ENCODE measurements at places on chromosomes 5 and 9.
A peak's percentile ranks its signal among the peaks of the same experiment; 100 is the strongest.

DNA sequence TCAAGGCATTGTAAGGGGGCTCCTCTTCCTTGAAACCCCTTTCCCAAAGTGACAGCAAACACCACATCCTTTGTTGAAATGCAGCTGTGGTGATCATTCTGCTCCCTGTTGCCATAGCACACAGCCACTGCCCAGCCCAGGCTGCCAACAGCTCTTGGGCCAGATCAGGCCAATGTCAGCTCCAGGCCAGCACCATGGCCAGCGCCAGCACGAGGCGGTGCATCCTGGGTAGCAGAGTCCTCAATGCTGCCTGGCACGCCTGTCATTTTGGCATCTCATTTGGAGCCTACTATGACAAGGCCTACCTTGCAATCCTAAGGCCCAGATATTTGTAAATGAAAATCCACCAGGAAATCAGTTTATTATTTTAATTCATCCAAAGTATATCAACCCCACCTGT is 390.6 kb downstream of the DNAH5 start:
- no peak for DNase-seq

GRCh38 chr9:116096046-116096445 is 57.5 kb upstream of the PAPPA start:
- DNase-seq, result no peak

DNA sequence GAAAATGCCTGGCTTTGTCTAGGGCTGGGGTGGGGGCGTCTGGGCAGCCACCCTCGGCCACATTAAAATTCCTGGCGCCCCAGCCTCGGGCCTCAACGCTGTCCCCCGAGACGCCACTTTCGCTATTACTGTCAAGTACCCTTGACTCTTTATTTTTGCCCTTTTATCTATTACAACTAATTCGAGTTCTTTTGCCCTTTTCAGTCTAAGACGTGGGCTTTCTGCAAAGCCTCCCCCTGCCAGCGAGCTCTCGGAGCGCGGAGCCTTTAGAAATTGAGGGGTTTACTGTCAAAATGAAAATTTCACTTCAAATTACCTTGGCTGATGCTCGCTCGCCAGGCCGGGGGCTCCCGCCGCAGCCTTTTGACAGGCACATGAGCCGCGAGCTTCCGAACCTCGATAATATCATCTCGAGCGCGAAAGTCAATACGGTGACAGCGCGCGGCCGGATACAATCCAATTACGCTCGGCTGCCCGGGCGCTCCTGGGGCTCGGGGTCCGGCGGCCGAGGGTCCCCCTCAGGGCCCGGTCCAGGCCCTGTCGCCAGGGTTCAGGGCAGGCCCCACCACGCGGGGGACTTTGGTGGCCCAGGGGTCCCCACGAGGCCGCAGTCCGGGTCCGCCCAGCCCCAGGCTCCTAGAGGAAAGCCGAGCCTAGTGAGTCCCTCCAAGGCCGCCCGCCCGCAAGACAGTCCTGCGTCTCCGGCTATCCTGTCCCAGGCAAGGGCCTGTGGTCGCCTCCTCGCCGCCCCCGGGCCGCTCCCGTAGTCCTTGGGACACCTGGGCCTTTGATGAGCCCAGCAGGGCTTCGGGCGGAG is 6.7 kb downstream of the IRX4 start:
- DNase-seq, result no peak

DNA sequence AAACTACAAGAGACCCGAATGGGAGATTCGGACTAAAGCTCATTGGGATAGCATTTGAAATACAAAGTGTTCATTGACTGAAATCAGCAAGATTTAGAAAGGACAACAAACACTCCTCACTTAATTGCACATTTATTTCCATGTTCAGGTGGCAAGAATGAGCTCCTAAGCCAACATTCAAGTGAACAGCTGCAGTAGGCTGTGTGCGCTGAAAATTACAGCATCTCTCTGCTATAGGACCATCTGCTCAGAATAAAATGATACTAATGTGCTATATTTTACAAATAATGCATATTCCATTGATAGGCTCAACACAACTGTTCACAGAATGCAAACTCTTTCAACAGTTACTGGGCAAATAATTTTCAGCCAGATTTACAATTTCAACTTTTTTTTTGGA is 61.8 kb downstream of the ELAVL2 start:
- no peak for DNase-seq

- no peak for DNase-seq
Observed at GRCh38 chr9:84744726-84745125, 75.2 kb downstream of the NTRK2 start.

DNA sequence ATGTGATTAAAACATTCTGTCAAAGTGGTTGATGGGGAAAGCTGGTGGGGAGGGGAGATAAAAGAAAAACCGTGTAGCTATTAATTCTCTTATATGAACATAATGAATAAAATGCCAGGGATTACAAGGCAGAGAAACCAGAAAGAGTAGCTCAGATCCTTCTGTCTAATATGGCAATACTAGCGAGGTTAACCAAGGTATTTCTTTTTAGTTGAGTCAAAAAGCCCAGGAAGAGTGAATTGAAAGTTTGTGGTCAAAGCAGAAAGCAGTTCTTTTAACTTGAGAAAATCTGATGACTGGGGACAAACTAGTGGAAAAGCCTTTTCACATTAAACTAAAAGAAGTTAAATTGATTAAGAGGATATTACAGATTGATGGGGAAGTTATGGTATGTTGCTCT is 76.0 kb downstream of the ERBIN start:
- DNase-seq, result no peak

- no peak for DNase-seq
Observed at GRCh38 chr5:136054142-136055019, 25.6 kb downstream of the TGFBI start.

DNA sequence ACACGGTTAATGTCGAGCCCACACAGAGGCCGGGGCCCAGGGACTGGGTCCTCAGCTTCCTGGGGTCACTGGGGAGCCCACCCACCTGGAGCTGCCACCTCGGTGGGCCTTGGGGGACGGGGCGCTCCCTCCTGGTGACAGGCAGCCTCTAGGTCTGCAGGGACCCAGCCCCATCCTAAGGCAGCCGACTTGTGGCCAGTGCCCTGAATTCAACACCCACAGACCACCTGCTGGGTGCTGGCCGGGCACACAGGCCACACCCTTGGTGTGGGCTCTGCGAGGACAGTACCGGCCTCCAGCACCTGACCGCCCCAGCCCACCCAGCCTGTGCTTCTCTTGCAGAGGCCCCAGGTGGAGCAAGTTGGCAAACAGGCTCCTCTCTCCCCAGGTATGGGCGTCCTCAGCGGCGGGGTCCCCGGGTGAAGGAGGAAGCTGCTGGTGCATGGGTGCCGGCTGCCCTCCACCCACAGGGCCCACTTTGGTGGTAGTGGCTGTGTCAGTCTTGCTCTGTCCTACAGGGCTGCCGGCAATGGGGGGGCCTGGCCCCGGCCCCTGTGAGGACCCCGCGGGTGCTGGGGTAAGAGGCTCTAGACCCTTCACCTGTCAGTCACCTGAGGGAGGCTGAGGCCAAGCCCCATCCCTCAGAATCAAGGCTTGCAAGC is 8.3 kb downstream of the ENTPD8 start:
- DNase-seq, result no peak

DNA sequence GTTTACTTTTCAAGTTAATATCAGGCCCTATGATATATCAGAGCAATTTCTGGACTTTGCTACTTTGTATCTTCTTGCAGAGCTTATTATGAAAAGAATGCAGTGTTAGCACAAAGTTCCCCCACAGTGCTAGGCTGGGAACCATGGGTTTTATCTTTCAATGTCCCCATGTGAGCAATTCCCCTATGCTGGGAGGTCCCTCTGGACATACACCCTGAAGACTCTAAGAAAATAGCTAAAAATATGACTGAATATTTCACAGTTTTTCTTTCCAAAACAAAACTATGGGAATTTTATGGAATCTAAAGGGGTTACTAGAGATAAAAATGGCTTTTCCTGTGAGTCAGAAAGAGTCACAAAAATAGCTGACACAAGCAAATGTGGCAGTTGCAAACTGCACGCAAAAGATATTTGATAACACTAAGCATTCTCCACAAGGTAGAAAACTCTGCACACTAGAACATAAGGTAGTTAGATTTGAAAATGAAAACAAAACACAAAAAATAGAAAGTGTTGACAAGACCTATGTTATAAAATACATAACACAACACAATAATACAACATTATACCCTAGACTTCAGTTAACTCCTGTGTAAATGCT is 487.5 kb upstream of the GRIN3A start:
- no peak for DNase-seq

- no peak for DNase-seq
Observed at GRCh38 chr9:37787059-37787458, 2.2 kb upstream of the EXOSC3 start.

GRCh38 chr5:79122973-79123372 is 11.4 kb downstream of the BHMT start:
- no peak for DNase-seq

DNA sequence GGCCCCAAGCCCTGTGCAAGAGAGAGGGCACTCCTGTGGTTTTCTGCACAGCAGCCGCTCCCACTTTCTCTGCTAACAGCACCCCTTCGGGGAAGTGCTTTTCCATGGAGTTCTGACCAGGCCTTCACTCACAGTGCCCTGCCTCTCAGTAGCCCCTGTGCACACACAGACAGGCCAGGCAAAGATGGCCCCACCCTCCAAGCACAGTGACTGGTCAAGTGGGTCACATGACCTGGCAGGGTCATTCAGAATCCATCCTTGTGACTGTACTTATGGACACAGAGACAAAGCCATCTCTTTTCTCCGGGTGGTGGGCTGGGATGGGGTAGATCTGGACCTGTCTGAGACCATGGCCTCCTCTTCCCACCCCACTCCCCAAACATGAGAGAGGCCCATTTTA is 82.5 kb downstream of the PSD2 start:
- no peak for DNase-seq

- no peak for DNase-seq
Observed at GRCh38 chr5:173697931-173698579, 81.6 kb upstream of the BOD1 start.

- DNase-seq, result peak; percentile 46
Observed at GRCh38 chr5:170552621-170553115, 48.8 kb downstream of the KCNIP1 start.

- no peak for DNase-seq
Observed at GRCh38 chr9:75692309-75692708, 198.2 kb upstream of the PCSK5 start.

- no peak for DNase-seq
Observed at GRCh38 chr5:136213919-136214493, 21.0 kb upstream of the SMIM32 start.

GRCh38 chr9:121286973-121287741 is 19.2 kb downstream of the GSN start:
- DNase-seq, result peak; percentile 42

DNA sequence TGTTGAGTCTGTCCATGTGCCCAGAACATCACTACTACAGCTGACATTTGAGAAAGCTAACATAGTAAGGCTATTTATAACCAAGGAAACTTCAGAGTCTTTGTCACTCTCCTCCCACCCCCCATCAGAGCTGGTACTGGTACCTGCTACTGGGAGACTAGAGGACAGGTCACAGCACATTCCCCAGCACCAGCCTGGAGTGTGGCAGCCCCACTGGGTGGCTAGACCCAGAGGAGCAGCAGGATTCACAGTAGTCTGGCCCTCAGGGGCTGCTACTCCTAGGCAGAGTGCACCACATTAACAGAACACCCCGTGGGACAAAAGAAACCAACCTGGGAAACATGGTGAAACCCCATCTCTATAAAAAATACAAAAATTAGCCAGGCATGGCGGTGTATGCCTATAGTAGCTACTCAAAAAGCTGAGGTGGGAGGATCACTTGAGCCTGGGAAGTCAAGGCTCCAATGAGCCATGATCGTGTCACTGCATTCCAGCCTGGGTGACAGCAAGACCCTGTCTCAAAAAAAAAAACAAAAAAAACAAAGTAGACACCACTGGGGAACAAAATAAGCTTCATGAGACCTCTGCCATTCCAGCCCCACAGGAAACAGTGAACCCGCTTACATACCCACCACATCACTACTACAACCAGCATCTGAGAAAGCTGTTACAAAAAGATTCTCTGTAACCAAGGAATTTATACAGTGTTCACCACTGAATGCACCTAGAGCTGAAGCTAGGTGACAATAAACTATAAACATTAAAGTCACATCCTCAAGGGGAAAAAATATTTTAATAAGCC is 26.3 kb upstream of the PTGER4 start:
- DNase-seq, result no peak

DNA sequence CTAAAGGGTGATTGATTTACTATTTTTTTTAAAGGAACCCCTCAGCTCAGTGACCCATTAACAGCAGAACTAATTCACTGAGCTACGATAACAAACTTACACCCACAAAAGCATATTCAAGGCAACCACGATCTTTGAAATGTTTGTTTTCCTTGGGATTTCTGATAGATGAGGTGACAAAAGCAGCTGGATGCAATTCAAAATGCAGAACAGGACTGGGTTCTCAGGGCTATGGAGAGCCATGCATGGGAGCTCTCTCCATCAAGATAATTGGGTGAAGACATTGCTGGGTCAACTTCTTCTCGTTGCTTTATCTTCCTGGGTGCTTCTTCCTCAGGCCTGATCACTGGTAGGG is 60.1 kb downstream of the PAPPA start:
- no peak for DNase-seq

DNA sequence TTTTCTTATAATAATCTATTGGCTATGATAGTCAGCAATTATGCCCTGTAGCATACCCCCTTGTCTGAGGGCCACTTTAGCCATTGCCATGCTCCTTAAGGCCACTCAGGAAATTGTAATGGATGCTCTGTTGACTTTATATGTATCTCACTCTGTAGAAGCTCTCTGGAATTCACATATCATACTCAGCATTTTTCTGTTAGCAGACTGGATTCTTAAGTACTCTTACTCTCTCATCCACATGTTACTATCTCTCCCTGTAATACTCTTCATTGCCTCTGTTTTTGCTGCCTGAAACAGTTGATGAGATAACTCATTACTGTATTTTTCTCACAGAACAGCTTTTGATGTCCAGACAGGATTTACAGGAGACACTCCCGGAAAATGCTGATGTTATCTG is 24.2 kb downstream of the TMEM232 start:
- no peak for DNase-seq

- no peak for DNase-seq
Observed at GRCh38 chr5:73328640-73329039, 119.9 kb downstream of the FOXD1 start.

DNA sequence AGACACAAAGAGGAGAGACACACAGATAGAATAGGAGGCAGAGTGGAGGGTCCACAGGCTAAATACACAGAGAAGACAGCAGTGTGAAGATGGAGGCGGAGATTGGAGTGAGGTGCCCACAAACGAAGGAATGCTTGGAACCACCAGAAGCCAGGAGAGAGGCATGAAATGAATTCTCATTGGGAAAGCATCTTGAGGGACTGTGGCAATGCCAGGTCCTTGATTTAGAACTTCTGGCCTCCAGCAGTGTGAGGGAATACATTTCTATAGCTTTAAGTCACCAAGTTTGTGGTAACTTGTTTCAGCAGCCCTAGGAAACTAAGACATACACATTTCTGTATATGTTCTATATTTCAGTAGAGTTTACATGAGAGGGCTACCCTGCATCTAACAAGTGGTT is 396.6 kb upstream of the ZNF608 start:
- DNase-seq, result no peak
